Activated CD4-positive, alpha-beta T cell treated with anti-CD3 and anti-CD28 coated beads, Interleukin-2, amount 10 ng/mL, durations not matched to agents 24 days and 14 days (primary cell): ENCODE measurements at places on chromosomes 1 and 21. TPM values are rescaled to one million over a fixed set of nuclear protein-coding genes. Genes with fewer than 3 reads are reported as not detected.

Gene SYF2
- 36.9 and 40.7 TPM in 2 replicates for total RNA-seq

Gene PTCH2
- 0.78 and 1.0 TPM in 2 replicates for total RNA-seq

Gene CGN
- total RNA-seq: 0.07 and 0.28 TPM in 2 replicates

Gene LRRC71
- total RNA-seq: not detected in 2 replicates

GRCh38 chr21:22115746-22116145 is 1117.5 kb downstream of the NCAM2 start:
- no peak for DNase-seq
- no peaks in the 10 kb centered on the region for H3K4me1 ChIP-seq
- H3K27me3 ChIP-seq: no peaks in the 10 kb centered on the region
- no peak overlapping the region for H3K27ac ChIP-seq
- no peak overlapping the region for H3K4me3 ChIP-seq
- no peaks in the 10 kb centered on the region for H3K36me3 ChIP-seq

DNA sequence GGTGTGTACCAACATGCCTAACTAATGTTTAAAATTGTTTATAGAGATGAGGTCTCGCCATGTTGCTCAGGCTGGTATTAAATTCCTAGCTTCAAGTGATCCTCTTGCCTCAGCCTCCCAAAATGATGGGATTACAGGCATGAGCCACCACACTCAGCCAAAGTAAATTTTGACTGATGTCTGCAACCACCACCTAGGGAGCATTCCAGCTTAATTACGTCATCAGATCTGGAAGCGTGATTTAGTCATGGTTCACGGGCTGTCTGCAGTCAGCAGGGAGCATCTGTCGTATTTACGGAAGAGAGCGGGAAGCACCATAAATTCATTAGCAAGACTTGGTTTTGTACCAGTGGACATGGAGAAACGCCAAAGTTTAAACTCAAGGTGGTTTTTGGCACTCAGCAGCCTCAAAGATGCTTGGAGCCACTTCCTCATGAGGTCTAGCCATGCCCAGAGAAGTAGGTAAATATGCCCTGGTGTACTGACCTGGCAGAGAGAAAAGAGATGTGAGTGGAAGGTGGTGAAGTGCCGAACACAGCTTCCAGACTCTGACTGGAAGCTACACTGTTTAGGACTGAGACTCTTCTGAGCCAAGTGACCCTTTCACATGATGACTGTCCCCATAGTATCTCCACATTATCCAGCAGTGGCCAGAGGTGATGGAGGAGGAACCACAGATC is 60.8 kb upstream of the SLC35F3 start:
- no peaks in the 10 kb centered on the region for H3K27me3 ChIP-seq
- no peaks in the 10 kb centered on the region for H3K4me1 ChIP-seq
- no peaks in the 10 kb centered on the region for H3K36me3 ChIP-seq
- H3K27ac ChIP-seq: no peak overlapping the region
- no peak overlapping the region for H3K4me3 ChIP-seq
- DNase-seq: no peak

GRCh38 chr1:32816676-32817158 is 441 bp downstream of the YARS1 start:
- H3K36me3 ChIP-seq: peaks cover 52% of the 10 kb centered on the region
- DNase-seq: no peak
- H3K4me1 ChIP-seq: peaks cover 55% of the 10 kb centered on the region

- no peaks in the 10 kb centered on the region for H3K36me3 ChIP-seq
- DNase-seq: peak; percentile 79
- no peaks in the 10 kb centered on the region for H3K27me3 ChIP-seq
- H3K4me1 ChIP-seq: peaks cover 17% of the 10 kb centered on the region
These were observed 16.0 kb upstream of the EPS15 start for GRCh38 chr1:51535006-51535592.

- DNase-seq: no peak
- H3K4me1 ChIP-seq: no peaks in the 10 kb centered on the region
- H3K4me3 ChIP-seq: no peak overlapping the region
- no peaks in the 10 kb centered on the region for H3K36me3 ChIP-seq
- H3K27me3 ChIP-seq: no peaks in the 10 kb centered on the region
These were observed 117.2 kb upstream of the FGGY start for GRCh38 chr1:59179673-59180072.

DNA sequence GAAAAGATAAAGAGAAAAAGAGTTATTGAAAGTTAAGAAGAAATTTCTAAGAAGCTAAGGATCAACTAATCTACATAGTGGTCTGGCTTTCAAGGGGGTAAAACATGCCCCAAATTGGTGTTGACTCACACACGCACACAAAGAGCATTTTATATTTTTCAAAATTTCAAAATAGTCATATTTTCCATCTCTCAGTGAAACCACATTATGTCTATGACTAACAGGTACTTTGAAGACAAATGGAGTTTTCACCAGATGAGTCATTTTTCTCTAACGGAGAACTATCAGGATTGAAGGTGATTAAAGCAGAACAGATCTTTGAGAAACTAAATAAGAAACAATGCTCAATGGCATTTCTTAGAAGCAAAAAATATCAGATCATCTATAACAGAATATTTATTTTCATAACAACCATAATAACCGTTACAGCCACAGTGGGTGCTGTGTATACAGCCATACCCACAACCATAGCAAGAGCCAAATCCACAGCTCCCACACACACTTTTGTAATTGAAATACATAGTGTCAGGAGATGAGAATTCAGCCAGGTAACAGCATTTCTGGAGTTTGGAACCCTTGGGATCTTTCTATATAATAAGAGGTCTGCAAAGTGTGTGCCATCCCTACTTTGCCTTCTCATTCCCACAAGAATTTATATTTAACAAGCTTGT is at the start of gene KRTAP21-3:
TSS of gene KRTAP21-3 (minus strand) at position 539 of the 671 bp plus-strand sequence. CDS start at position 521, 18 bp downstream.
- peaks cover 31% of the 10 kb centered on the region for H3K4me1 ChIP-seq
- H3K36me3 ChIP-seq: peaks cover 6% of the 10 kb centered on the region
- H3K4me3 ChIP-seq: peak within 1 kb of the TSS; percentile 62
- H3K27me3 ChIP-seq: peaks cover 2% of the 10 kb centered on the region
- peak within 1 kb of the TSS; percentile 68 for H3K27ac ChIP-seq
- peak; percentile 67 for DNase-seq

- no peak for DNase-seq
- H3K27me3 ChIP-seq: no peaks in the 10 kb centered on the region
- no peaks in the 10 kb centered on the region for H3K36me3 ChIP-seq
- H3K4me1 ChIP-seq: no peaks in the 10 kb centered on the region
- H3K27ac ChIP-seq: no peak overlapping the region
- no peak overlapping the region for H3K4me3 ChIP-seq
These were observed 249.1 kb upstream of the PTBP2 start for GRCh38 chr1:96472471-96472870.

- no peaks in the 10 kb centered on the region for H3K4me1 ChIP-seq
- H3K4me3 ChIP-seq: no peak overlapping the region
- no peak overlapping the region for H3K27ac ChIP-seq
These were observed 18.7 kb upstream of the PPP1R8 start for GRCh38 chr1:27811741-27812500.

GRCh38 chr1:103917795-103918194 is 168.1 kb downstream of the AMY1C start:
- H3K36me3 ChIP-seq: no peaks in the 10 kb centered on the region
- H3K4me1 ChIP-seq: no peaks in the 10 kb centered on the region
- no peak overlapping the region for H3K4me3 ChIP-seq
- no peak overlapping the region for H3K27ac ChIP-seq

DNA sequence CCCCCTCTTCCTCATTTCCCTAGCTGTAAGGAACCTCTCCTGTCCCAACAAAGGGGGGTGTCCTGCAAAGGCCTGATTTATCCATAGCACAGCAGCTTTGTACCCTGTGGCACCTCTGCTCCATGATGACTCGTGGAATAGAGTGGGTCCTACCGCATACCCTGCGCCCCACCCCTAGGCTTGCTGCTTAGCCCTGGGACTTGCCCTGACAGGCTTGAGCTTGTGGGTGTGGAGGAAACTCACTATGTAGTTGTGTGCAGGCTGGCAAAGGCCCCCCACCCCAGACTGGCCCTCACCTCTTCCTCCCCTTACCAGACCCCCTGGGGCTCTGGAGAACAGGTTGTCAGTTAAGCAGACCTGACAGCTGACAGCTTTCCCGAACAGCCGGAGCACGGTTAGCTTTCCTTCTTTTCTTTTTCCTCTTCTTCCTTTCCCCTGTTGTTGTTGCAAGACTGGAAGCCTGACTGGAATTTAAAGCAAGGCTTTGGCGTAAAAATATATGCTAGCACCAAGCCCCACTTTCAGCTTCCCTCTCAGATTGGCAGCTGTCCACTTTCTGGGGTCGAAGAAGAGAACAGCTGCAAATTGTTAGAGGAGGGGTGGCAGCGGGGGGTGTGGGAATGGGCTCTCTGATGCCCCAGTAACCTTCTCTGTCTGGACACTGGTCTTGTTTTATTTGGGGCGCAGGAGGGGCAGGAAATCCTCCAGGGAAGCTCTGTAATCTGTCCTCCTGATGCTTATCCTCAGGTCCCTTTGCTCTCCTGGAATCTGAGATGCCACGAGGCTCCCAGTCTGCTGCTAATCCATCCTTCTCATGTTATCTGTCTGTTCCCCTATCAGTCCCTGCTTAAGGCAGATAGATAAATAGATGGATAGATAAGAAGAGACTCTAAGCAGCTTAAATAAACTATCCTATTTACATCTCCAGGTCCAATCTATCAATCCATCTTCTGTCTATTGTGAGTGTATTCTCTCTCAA is 134.6 kb downstream of the BRINP2 start:
- no peak overlapping the region for H3K27ac ChIP-seq
- DNase-seq: no peak
- no peaks in the 10 kb centered on the region for H3K4me1 ChIP-seq
- H3K4me3 ChIP-seq: no peak overlapping the region
- no peaks in the 10 kb centered on the region for H3K27me3 ChIP-seq
- no peaks in the 10 kb centered on the region for H3K36me3 ChIP-seq

- H3K36me3 ChIP-seq: no peaks in the 10 kb centered on the region
- peaks cover 16% of the 10 kb centered on the region for H3K27me3 ChIP-seq
- DNase-seq: no peak
- H3K4me1 ChIP-seq: no peaks in the 10 kb centered on the region
These were observed 75.6 kb upstream of the COA6 start for GRCh38 chr1:234297668-234298067.

DNA sequence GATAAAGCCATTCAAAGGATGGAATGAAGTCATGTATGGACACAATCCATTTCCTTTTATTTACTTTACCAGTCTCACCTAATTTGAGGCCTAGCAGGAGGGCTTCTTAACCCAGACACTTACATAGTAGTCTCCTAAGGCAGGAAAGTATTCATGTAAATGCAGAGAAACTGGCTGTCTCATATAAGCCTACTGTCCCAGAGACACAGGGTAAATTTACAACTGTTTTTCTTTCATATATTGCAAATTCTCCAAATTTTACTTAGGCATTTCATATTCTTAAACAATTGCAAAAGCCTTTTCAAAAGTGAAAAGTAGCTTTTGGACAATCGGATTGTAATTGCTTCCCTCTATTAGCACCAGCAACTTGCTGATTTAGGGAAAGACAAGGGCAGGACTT is 29.9 kb downstream of the SPAG17 start:
- H3K27me3 ChIP-seq: no peaks in the 10 kb centered on the region
- DNase-seq: no peak
- no peaks in the 10 kb centered on the region for H3K36me3 ChIP-seq
- H3K27ac ChIP-seq: no peak overlapping the region
